ENCODE measurements at places on chromosomes 1 and 21. TPM values are rescaled to one million over a fixed set of nuclear protein-coding genes. Genes with fewer than 3 reads are reported as not detected.

GRCh38 chr1:233907151-233907550, 2.7 kb downstream of the SLC35F3 start:
- DNase-seq: no peak

- no peak for DNase-seq
Observed at GRCh38 chr1:51331206-51332100, 1.1 kb upstream of the TTC39A start.

GRCh38 chr1:16085522-16085921, 12.1 kb upstream of the FAM131C start:
- no peak for DNase-seq

DNA sequence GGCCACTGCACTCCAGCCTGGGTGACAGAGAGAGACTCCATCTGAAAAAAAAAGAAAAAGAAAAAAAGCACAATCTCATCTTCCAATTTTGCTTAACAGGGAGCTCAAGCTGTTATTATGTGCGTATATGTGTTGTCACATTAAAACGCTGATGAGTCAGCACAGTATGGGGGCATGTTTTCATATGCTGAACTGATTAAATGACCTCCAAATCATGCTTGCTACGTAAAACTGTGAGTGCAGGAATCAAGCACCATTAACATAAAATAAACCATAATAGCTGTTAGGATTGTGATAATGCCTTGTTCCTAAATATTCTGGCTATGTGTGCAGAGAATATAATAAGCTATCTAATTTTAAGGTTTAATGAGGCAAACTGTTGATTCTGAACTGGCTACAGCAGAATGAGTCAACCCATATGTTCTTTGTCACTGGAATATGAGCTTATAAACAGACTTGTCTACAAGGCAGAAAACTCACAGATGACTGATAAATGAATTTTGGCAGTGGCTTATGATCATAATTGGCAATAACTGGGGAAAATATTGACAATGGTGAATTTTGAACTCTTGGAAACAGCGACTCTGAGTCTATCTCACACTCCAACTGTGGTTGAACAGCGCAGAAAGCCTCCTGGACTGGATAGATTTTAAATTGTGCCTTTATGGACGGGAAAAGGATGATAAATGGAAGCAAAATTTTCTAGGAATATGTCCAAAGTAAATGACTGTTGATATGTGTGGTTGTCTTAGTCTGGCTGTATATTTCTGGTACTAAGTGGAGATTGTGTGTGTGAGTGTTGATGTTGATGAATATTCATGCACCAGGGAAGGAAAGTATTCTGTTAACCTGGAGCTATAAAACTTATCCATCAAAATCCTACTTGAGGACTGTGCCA, 75.5 kb downstream of the VCAM1 start:
- DNase-seq: no peak

DNA sequence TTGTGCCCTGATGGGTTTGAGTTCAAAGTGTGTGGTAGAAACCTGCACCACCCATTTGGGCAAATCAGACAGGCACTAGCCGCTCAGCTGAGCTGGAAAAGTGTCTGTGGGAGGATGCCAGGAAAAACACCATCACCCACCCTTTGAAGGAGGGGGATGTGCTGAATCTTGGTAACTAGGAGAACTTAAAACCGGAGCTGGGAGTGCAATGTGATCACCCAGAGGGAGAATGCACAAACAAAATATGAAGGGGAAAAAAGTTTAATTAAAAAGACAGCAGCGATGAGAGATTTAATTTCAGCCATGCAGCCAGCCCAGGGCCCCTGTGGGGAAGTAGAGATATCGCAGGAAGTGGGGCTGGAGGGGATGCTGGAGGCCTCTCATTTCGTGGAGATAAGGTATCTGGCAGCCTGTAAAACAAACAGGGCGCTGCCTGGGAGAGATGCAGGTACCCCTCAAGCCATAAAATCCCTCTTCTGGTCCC, 86.8 kb upstream of the BCAR3 start:
- DNase-seq: no peak

GRCh38 chr21:36388096-36388495, 2.9 kb downstream of the CHAF1B start:
- no peak for DNase-seq

Gene RGS4
- not detected for total RNA-seq

DNA sequence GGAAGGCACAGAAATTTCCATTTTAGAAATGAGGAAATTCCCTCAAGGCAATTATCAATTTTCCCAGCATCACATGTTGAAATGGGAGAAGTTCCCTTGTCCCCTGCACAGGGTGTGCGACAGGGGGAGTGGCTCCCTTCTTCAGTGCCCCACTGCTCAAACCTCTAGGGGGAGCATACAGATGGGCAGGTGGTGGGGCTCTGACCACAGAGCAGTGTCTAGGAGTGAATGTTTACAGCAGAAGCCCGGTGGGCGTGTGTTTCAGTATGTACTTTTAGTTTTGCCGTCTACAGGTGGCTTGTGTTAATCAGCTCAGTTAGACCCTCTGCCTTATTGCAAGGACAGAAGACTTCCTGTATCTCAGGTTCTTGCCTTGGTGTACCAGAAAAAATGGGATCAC, 493.7 kb upstream of the PLXNA2 start:
- DNase-seq: no peak

Gene TCHHL1
- total RNA-seq: not detected

Gene NRAS
- total RNA-seq: 52.3 TPM

DNA sequence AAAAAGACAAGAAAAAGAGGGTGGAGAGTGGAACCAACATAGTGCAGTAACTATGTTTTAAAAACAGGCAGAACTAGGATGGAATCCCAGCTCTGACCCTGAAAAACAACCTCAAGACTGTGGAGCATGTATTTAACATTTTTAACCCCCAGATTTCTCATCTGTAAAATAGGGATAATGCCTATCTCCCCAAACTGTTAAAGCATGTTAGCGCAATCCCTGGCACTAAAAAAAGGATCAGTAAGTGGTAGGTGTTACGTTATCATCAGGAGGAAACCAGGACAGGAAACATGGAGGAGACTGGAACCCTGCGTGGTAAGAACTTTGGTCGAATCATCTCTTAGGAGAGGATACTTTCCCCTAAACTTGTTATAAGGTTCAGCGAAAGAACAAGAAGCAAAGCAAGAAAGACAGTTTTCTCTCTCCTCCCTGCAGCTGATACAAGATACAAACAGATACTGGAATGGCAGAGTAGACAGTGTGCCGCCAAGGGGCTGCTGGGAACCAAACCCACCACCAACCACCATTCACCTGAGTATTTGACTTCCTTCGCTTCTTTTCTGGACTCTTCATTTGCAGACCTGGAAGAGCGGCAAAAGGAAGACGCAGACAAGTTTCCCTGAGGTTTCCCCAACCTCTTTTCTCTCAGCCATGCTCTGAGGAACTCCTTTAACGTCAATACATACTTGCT, 991 bp downstream of the PYGO2 start:
- DNase-seq: no peak

GRCh38 chr1:178266619-178267066, 172.7 kb downstream of the RASAL2 start:
- DNase-seq: no peak

Gene SMIM1
- 1.0 TPM for total RNA-seq

Gene NUDT4B
- total RNA-seq: not detected

- no peak for DNase-seq
Observed at GRCh38 chr21:45415943-45416611, 11.1 kb downstream of the COL18A1 start.

DNA sequence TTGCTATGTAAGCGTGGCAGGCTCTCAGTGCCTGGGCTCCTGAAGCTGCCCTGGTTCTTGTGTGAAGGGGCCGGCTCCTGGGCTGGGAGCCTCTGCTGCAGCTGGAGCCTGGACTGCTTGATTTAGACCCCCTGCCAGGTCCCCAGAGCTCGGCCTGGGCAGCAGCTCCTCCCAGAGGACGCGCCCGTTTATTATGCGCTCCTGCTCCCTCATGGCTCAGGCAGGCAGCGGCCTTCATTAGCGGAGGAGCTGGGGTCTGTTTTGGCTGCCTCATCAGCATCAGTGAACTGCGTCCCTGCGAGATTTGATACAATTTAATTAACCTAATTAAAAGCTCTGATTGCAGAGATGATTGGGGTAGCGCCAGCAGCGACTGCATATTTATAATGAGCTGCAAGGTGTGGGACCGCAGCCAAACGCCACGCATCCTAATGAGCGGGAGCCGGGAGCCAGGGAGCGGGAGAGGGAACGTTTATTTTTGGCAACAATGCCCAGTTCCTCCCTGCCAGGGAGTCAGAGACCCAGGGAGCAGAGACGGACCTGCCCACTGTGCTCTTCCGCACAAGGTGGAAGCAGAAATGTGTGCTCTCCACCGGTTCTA, 16.6 kb downstream of the UTP11 start:
- DNase-seq: peak; percentile 46

Gene CASZ1
- total RNA-seq: 1.6 TPM

DNA sequence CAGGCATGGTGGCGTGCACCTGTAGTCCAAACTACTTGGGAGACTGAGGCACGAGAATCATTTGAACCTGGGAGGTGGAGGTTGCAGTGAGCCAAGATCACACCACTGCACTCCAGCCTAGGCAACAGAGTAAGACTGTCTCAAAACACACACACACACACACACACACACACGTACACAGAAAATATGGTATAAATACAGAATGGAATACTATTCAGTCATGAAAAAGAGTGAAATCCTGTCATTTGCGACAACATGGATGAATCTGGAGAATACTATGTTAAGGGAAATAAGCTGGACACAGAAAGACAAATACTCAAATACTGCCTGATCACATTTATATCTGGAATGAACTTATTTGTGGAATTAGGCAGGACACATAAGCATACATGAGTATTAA, 18.4 kb downstream of the FOXD2 start:
- no peak for DNase-seq

Gene FCGR3A
- 0.59 TPM for total RNA-seq

- DNase-seq: no peak
Observed at GRCh38 chr1:153587314-153587713, 21.7 kb upstream of the S100A2 start.

Gene VHLL
- not detected for total RNA-seq

DNA sequence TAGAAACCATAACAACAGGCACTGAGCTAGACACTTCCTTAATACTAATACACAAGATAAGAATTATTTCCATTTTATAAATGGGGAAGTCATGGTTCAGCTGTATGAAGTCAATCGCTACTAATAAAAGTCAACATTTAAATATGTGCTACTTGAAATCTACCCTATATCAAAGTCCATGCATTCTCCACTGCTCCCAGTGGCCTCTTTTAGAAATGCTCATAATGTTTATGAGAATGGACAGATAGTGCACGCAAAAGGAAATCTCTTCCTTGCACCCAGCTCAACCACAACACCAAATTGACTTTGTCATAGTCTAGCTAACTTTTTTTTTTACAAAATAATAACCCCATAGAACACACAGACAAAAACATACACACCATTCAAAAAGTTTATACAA, 281.7 kb upstream of the CXADR start:
- DNase-seq: no peak

DNA sequence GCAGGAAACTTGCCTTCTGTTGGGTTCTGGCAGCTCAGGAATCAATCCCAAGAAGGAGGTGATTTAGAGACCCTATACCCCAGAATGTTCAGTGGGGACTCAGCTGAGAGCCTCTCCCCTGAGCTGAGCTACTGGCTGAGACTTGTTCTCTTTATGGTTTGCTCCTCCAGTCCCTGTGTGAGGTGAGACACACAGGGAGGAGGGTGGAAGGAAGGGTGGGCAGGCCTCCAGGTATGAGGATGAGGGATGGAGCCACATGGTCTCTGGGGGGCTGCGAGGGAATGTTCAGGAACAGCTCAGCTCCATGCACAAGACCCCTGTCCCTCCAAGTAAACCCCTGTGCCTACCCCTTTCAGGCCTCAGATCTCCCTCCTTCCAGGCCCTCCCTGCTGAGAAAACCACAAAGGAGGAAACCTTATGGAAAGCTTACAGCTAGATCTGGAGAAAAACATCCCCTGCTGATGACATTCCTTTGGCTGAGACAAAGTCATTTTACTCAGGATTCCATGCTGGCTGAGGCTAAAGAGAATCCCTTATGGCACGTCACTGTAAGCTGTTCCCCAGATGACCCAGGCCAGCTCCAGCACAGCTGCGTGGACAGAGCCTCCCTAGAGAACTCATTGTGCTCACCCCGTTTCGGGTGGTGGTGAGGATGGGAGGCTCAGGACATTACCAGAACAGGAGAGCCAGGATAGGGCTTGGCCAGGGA, 91.5 kb upstream of the IPO9 start:
- no peak for DNase-seq

Gene CTTNBP2NL
- 3.4 TPM for total RNA-seq

Gene HHAT
- 0.59 TPM for total RNA-seq

DNA sequence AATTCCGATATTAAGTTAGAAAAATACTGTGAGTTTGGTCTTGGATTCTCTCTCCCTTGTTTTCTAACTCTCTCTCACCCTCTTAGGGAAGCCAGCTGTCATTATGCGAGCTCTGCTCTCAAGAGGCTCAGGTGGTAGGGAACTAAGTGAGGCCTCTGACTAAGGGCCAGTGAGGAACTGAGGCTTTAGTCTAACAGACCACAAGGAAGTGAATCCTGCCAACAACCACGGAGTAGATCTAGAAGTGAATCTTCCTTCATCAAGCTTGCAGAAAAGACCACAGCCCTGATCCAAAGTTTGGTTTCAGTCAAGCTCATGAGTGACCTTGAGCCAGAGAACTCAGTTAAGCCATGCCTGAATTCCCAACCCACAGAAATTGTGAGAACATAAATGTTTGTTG, 180.1 kb upstream of the PRMT6 start:
- DNase-seq: no peak

GRCh38 chr1:65179148-65179547, 31.1 kb downstream of the AK4 start:
- DNase-seq: no peak

- DNase-seq: no peak
Observed at GRCh38 chr1:162229549-162229948, 147.1 kb downstream of the SPATA46 start.

DNA sequence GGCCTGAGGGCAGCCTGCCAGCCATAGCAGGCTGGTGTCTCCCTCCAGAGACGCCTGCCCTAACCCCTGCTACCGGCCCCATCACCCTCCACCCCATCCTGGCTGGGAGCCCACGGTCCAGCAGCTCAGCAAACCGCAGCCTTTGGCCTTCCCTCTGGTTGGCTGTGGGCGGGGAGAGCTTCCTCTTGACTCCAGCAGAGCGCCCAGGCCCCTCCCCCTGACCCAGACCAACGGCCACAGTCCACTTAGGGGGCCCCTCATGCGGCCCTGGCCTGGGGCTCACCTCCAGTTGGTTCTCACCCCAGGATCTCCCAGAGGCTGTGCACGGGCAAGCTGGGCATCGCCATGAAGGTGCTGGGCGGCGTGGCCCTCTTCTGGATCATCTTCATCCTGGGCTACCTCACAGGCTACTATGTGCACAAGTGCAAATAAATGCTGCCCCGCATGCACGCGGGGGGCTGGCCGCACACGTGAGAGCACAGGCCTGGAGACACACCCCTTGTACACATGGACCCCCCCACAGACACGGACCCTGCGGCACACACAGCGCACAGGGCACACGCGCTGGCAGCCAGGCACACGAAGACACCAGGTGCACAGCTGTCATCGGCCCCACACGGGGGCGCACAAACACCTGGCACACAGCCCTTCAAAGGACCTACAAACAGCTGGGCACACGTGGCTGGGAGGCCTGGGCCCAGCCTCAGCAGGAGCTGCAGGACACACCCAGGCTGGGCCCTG, 3.1 kb downstream of the SMIM1 start:
- DNase-seq: no peak

Measured in activated naive CD4-positive, alpha-beta T cell treated with anti-CD3 and anti-CD28 coated beads, Interleukin-2, amount 50 U/mL, for 72 hours (primary cell).